ENCODE measurements at places on chromosomes 5 and 9. TPM values are rescaled to one million over a fixed set of nuclear protein-coding genes. Genes with fewer than 3 reads are reported as not detected.

The FKTN gene
- 12.1 TPM for total RNA-seq

- H3K36me3 ChIP-seq, result no peaks in the 10 kb centered on the region
- no peaks in the 10 kb centered on the region for H3K27me3 ChIP-seq
- peaks cover 4% of the 10 kb centered on the region for H3K4me1 ChIP-seq
- H3K4me3 ChIP-seq, result no peak overlapping the region
- H3K27ac ChIP-seq, result no peak overlapping the region
- no peak for DNase-seq
Observed at GRCh38 chr5:74380193-74380592, 260.3 kb downstream of the ENC1 start.

DNA sequence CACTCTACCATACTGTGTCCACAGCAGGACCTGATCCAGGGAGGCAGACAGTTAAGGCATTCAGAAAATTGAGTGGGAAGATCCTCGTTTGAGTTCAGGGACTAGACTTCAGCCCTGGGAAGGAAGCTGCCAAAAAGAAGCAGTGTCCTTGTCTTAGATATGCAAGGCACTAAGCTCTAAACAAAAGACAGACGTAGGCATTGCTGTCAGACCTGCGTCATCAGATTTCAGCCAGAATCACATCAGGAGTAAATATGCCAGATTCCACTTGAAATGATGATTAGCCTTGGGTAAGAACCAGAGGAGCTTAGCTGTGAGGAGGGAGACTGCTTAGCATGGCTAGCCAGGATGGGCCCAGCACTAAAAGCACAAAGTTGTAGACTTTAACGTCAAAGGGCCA lies 56.7 kb downstream of the MAMDC2 start:
- no peak overlapping the region for H3K27ac ChIP-seq
- no peaks in the 10 kb centered on the region for H3K27me3 ChIP-seq
- H3K36me3 ChIP-seq, result no peaks in the 10 kb centered on the region
- H3K4me3 ChIP-seq, result no peak overlapping the region
- DNase-seq, result no peak

GRCh38 chr9:123637945-123638634 lies 282.1 kb downstream of the CRB2 start:
- H3K27me3 ChIP-seq, result no peaks in the 10 kb centered on the region
- no peak overlapping the region for H3K27ac ChIP-seq
- no peaks in the 10 kb centered on the region for H3K4me1 ChIP-seq
- no peak for DNase-seq
- no peak overlapping the region for H3K4me3 ChIP-seq

DNA sequence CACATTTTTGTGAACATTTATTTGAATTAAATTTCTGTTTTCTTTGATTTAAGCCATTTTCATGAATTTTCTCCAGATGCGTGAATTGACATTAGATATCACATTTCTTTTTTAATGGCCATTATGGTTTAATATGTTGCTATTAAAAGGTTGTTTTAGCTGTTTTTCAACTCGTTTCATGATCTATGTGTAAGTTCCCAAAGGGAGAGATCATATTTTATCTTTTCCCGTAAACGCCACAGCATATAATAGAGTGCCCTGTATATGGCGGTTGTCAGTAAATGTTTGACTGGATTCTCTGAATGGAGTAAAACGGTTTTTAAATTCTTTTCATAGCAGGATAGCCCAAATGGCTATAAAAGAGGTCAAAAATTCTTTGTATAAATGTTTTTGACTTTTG lies 35.8 kb downstream of the ZCCHC7 start:
- no peak overlapping the region for H3K27ac ChIP-seq
- no peaks in the 10 kb centered on the region for H3K36me3 ChIP-seq
- no peaks in the 10 kb centered on the region for H3K27me3 ChIP-seq
- DNase-seq, result no peak

GRCh38 chr5:59008816-59009473 lies 426.1 kb downstream of the RAB3C start:
- no peaks in the 10 kb centered on the region for H3K36me3 ChIP-seq
- H3K4me3 ChIP-seq, result no peak overlapping the region
- H3K27ac ChIP-seq, result no peak overlapping the region
- no peak for DNase-seq
- H3K27me3 ChIP-seq, result no peaks in the 10 kb centered on the region

The LIX1 gene
- 0.15 TPM for total RNA-seq

DNA sequence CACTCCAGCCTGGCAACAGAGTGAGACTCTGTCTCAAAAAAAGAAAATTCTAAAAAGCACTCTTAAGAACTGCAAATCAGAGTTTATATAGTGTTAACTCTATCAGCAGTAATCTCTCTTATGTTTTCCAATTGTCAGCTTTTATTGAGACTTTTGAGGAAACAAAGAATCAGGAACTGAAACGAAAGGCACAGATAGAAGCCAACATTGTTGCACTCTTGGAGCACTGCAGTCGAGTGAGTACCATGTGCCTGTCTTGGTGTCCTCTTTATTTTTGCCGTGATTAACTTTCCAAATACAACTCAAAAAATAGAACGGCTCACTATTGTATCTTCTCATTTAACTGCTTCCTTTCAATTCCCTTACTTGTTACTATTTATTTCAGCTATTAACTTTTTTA lies 41.7 kb upstream of the LRRC19 start:
- H3K27ac ChIP-seq, result no peak overlapping the region
- no peak for DNase-seq
- no peak overlapping the region for H3K4me3 ChIP-seq

- no peaks in the 10 kb centered on the region for H3K27me3 ChIP-seq
- no peak for DNase-seq
- H3K27ac ChIP-seq, result no peak overlapping the region
Observed at GRCh38 chr5:129003232-129003631, 37.9 kb downstream of the SLC27A6 start.

- no peak for DNase-seq
- no peak overlapping the region for H3K4me3 ChIP-seq
- H3K4me1 ChIP-seq, result no peaks in the 10 kb centered on the region
- no peaks in the 10 kb centered on the region for H3K27me3 ChIP-seq
Observed at GRCh38 chr5:39638813-39639212, 214.0 kb upstream of the DAB2 start.

DNA sequence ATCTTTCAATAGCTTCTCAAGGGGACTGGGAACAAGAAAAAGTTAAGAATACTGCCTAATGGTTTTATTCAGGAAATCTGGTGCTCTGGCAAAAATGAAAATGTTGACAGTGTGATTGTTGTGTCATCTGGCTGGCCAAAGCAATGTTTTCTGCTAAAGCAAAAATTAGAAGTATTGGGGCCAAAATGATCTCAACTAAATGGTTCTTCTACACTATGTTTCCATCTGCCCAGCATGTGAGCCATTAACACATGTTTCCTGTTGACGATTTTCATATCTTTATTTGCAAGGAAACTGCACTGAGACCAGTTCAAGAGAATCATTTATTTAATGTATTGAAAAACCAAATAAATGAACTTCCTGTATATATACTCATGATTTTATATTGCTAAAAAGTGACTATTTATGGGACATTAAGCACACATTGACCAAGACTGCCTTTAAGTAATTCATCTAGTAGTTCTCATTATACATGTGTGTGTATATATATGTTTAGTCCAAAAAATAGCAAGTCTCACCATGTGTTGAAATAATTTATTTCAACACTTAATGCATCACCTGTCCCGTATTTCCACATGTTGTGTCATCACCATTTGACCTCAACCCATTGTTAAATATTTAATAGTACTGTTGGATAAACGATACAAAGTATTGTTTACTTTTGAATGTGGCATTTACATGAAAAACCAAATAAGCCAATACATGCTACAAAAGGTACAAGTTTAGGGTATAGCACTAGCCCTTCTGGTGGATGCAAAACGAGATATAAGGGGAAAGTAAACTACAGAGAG lies 7.5 kb upstream of the FST start:
- H3K27me3 ChIP-seq, result no peaks in the 10 kb centered on the region
- DNase-seq, result no peak
- H3K4me1 ChIP-seq, result no peaks in the 10 kb centered on the region
- H3K36me3 ChIP-seq, result no peaks in the 10 kb centered on the region

DNA sequence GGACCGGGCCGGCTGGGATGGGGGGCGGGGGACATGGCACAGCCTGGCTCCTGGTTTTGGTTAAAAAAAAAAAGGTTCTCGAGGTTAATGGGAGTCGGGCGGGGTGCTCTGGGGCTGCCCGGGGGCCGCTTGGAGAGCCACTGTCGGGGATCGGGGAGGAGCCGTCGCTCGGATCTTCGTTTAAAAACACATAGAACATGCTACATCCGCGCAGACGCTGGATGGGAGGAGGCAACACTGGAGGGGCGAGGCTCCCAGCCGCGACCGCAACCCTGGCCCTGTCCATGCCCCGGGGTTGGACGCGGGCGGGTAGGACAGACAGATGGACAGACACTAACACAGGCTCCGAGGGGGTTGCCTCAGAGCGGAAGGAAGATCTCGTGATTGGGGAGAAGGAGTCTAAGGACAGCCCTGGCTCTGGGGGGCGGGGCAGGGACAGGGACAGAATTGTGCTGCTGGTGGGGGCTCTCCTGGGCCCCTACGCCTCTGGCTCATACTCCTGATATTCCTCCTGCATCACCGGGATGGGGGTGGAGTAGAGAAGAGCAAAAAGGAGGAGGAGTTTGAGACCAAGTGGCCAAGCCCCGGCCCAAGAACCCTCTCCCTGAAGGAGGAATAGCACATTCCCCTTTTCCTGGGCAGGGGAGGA lies 9.9 kb downstream of the SNCB start:
- H3K4me3 ChIP-seq, result no peak overlapping the region
- peaks cover 84% of the 10 kb centered on the region for H3K27me3 ChIP-seq
- no peak for DNase-seq
- H3K36me3 ChIP-seq, result no peaks in the 10 kb centered on the region
- no peaks in the 10 kb centered on the region for H3K4me1 ChIP-seq
- no peak overlapping the region for H3K27ac ChIP-seq

The FOXD4L5 gene
- 0.29 TPM for total RNA-seq

- H3K27me3 ChIP-seq, result no peaks in the 10 kb centered on the region
- H3K4me1 ChIP-seq, result no peaks in the 10 kb centered on the region
- no peak for DNase-seq
- H3K36me3 ChIP-seq, result no peaks in the 10 kb centered on the region
- H3K27ac ChIP-seq, result no peak overlapping the region
Observed at GRCh38 chr5:32088214-32088613, 85.9 kb downstream of the GOLPH3 start.

DNA sequence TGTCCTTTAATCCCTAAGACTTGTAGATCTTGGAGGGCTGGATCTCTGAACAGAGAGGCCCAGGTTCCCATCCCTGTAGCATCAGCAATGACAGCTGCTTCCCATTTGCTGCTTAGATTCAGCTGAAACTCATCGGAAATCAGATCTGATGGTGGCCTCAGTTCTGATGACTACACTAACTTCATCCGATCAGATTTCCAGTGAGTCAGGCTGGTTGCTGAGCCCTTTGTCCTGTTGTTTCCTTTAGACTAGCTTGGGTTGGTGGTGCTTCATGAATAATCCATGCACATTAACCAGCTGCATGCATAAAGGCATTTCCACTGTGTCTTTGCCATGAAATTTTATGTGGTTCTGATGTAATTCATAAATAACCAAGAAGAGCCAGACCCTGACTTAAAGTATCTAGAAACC lies 195.2 kb upstream of the TUT7 start:
- H3K4me1 ChIP-seq, result no peaks in the 10 kb centered on the region
- no peak for DNase-seq
- no peak overlapping the region for H3K4me3 ChIP-seq
- no peaks in the 10 kb centered on the region for H3K27me3 ChIP-seq
- no peak overlapping the region for H3K27ac ChIP-seq

DNA sequence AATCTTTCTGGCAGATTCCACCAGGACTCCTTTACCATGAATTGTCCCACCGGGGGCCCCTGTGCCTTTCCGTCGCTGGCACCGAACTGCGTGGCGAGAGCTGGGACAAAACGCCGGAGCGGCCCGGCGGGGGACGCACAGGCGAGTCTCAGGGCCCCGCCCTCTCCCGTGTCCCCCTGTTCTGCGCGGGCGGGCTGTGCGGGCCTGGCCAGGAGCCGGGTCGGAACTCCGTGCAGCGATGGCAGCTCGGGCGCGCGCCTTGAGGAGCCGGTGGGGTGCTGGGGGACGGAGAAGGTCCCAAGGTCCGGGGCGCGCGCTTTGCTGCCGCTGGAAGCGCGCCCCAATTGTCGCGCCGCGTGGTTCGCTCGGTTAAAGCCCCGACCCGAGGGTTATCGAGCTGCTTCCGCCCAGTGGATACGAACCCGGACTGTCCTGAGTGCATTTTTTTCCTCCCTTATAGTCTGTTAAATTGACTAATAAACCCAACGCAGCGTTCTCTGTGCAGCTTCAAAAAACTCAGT lies 125.3 kb downstream of the TMEM174 start:
- no peaks in the 10 kb centered on the region for H3K4me1 ChIP-seq
- no peaks in the 10 kb centered on the region for H3K36me3 ChIP-seq
- no peak for DNase-seq
- no peak overlapping the region for H3K27ac ChIP-seq

- no peak overlapping the region for H3K4me3 ChIP-seq
- no peaks in the 10 kb centered on the region for H3K36me3 ChIP-seq
- no peaks in the 10 kb centered on the region for H3K4me1 ChIP-seq
- DNase-seq, result no peak
- no peaks in the 10 kb centered on the region for H3K27me3 ChIP-seq
Observed at GRCh38 chr9:2984491-2984890, 140.6 kb upstream of the PUM3 start.

GRCh38 chr9:100590481-100590880 lies 12.6 kb downstream of the CAVIN4 start:
- H3K27me3 ChIP-seq, result no peaks in the 10 kb centered on the region
- DNase-seq, result no peak
- no peak overlapping the region for H3K27ac ChIP-seq
- no peaks in the 10 kb centered on the region for H3K4me1 ChIP-seq
- no peaks in the 10 kb centered on the region for H3K36me3 ChIP-seq
- H3K4me3 ChIP-seq, result no peak overlapping the region

DNA sequence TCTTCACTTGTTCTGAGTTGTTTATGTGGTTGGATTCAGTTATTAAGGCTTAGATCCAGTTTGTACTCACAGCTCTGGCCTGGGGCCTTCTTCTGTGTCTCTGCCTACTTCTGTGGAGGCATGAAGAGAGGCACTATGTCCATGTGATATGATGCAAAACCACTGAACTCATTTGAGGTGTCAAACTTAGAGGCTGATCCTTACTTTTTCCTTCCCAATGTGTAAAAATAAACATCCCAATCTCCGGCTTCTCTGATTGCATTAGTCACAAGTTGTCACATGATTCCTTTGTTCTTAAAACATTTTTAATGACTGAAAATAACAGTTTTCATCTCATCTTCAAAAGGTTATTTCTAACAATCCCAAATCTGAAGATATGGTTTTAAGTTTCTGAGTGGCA lies 276.0 kb upstream of the RGMB start:
- no peaks in the 10 kb centered on the region for H3K4me1 ChIP-seq
- no peaks in the 10 kb centered on the region for H3K27me3 ChIP-seq
- H3K36me3 ChIP-seq, result no peaks in the 10 kb centered on the region
- no peak for DNase-seq

GRCh38 chr5:25489834-25490538 lies 845.2 kb upstream of the CDH10 start:
- H3K27ac ChIP-seq, result no peak overlapping the region
- no peaks in the 10 kb centered on the region for H3K27me3 ChIP-seq
- no peaks in the 10 kb centered on the region for H3K4me1 ChIP-seq
- no peaks in the 10 kb centered on the region for H3K36me3 ChIP-seq
- no peak overlapping the region for H3K4me3 ChIP-seq

DNA sequence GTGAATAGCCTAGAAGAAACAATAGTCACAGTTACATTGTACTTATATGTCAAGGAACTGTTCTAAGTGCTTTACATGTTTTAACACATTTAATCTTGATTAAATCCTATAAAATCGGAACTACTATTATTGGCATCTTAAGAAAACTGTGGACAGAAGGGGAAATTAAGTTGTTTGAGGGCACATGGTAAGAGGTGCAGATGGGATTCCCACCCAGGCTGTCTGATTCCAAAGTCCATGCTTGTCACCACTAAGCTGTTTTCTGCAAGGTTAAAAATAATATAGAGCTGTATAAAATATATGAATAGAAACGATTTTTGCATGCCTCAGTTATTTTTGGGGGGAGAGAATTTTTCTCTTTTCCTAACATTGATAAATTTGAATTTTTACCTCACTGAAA lies 194.6 kb upstream of the KLF9 start:
- DNase-seq, result no peak
- H3K36me3 ChIP-seq, result no peaks in the 10 kb centered on the region
